Mucosa of gallbladder (tissue), 1 donor: ENCODE measurements at places on chromosomes 16 and 17.
A peak's percentile ranks its signal among the peaks of the same experiment; 100 is the strongest.

- no peak for DNase-seq
Observed at GRCh38 chr17:82213251-82214011, 789 bp upstream of the CCDC57 start.

DNA sequence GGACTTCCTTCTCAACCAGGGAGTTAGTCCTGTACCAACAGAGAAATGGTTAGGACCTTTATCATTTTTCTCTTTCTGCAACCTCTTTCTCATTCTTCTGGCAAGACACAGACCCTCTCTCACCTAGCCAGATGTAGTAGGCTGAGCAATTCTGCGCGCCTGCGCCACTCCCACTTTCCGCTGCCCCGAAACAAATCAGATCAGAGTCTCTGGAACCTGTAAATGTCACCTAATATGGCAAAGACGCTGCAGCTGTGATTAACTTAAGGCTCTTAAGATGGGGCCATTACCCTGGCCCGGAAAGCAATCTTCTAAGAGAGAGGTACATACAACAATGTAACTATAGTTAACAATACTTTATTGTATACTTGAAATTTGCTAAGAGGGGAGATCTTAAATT lies 94.3 kb upstream of the ASIC2 start:
- DNase-seq, result no peak

GRCh38 chr17:13590441-13590840 lies 11.3 kb downstream of the HS3ST3A1 start:
- DNase-seq, result no peak

DNA sequence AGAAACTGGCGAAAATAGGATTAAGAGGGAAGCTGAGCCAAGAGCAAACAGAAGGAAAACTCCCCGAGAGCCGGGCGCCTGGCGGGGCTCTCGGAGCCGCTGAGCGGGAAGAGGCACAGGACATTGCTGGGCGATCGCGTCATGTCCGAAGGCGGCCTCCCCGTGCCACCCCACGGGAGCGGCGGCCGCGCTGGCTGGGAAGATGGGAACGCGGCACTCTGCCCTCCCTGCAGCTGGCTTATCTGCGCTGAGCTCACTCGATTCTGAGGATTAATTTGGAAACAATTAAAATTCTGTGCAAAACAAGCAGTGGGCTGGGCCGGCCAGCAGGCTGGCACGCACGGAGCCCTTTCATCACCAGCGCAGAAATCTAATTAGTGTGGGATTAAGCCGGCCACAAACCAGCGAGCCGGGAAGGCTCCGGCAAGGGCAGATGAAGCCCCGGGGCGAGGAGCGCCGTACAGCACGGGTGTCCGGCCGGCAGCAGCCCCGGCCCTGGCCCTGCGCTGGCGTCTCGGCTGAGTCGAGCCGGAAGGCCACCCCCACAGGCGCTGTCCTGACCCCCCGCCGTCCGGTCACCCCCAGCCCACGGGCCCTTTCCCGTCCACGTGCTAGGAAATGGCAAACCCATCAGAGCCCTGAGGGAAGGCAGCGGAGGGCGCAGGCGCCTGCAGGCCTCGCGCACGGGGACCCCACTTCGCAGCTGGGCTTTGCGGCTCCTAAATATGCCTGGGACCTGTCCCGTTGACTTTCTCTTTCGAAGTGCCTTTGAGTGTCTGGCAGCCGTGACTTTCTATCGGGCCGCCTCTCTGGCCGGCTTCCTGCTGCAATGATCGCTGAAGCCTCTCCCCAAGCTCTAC lies 37.9 kb downstream of the SOX8 start:
- DNase-seq, result peak; percentile 25

DNA sequence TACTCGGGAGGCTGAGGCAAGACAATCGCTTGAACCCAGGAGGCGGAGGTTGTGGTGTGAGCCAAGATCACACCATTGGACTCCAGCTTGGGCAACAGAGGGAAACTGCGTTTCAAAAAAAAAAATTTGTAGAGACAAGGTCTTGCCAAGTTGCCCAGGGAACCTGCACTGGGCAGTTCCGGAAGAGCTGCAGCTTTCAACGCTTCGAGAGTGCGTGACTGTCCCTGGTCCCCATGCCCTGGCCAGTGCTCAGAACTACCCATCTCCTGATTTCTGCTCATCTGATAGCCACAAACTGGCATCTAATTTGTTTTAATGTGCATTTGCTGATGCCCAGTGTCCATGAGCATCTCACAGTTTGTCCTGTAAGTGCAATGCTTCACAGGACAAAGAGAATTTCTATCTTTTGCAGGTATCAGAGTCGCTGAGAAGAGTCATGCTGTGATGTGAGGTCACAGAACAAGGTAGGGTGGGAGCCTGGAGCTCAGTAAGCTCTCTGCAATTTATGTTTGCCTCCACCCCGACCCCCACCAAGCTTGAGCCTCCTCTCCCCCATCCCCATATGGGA lies 3.9 kb downstream of the ACTG1 start:
- no peak for DNase-seq

DNA sequence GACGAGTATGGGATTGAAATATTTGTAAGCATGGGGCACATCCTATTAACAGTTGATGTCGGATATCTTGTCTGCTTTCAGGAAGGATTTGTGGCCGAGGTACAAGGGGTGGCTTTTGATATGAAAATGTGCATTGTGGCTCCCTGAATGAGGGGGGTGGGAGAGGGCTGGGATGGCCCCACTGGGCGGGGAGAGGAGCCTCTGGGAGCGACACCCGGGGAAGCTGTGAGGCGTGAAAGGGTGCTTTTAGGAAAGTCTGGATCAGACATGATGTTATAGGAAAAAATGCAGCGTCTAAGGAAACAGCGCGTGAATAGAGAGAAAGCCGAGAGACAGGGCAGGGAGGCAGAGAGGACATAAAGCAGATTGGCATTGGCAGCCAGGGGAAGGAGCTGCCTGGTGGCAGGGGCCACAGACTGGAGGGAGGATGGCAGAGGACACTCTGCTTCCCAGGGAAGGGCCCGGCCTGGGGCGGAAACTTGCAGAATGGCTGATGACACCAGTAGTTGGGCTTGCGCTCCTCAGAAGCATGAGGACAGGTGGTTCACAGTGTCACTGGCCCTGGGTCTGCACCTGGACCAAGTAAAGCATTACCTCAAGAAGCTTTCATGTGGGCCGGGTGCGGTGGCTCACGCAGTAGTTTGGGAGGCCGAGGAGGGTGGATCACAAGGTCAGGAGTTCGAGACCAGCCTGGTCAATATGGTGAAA lies 95.7 kb downstream of the NTN1 start:
- DNase-seq, result no peak

DNA sequence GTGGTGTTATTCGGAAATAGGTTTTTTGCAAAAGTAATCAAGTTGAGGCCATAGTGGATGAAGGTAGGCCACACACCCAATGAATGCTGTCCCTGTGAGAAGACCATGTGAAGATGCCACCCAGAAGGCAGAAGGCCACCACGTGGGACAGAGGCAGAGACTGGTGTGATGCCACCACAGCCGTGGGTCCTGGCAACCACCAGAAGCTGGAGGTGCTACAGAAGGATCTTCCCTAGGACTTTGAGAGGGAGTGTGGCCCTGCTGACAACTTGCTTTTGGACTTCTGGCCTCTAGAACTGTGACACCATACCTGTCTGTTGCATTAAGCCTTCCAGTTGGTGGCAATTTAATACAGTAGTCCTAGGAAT lies 49.3 kb downstream of the RMI2 start:
- DNase-seq, result no peak

DNA sequence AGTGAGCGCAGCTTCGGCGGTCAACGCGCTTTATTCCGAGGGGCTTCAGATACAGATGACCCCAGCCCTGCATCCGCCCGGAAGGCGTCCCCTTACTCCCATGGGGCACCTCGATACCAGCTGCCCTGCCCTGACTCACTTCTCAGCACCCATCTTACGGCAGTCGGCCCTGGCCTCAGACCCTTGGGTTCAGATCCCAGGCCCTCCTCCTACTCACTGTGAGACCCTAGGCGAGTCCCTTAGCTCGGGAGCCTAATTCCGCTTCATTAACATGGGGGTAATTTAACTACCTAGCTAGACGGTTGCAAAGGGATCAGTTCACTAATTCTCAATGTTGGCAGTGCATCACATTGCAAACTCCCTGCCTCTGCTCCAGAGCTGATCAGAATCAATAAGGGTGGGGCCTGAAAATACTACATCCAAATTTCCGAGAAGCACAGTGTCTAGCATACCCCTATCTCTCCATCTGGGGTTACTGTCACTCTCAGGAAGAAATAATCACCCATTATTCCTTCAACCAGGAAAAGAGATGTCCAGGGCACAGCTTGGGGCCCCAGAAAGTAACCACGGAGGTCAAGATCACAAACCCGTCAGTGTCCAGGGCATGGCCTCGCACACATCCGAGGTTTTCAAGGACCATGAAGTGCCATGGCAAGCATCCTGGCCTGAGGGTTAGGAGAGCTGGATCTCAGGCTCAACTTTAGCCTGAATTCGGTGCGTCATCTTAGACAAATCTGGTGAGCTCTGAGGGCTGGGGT lies 415 bp upstream of the FLOT2 start:
- peak; percentile 22 for DNase-seq

- DNase-seq, result peak; percentile 9
Observed at GRCh38 chr17:83181991-83182619, 102.7 kb downstream of the METRNL start.

- DNase-seq, result no peak
Observed at GRCh38 chr16:31362476-31363405, 7.8 kb downstream of the ITGAX start.

- DNase-seq, result no peak
Observed at GRCh38 chr16:48231727-48232492, 12.2 kb upstream of the LONP2 start.

GRCh38 chr17:73888862-73889261 lies 244.6 kb upstream of the SDK2 start:
- no peak for DNase-seq

- DNase-seq, result peak; percentile 27
Observed at GRCh38 chr17:82548681-82549303, 29.3 kb downstream of the FOXK2 start.

- no peak for DNase-seq
Observed at GRCh38 chr16:3548445-3548844, 28.8 kb downstream of the NLRC3 start.

DNA sequence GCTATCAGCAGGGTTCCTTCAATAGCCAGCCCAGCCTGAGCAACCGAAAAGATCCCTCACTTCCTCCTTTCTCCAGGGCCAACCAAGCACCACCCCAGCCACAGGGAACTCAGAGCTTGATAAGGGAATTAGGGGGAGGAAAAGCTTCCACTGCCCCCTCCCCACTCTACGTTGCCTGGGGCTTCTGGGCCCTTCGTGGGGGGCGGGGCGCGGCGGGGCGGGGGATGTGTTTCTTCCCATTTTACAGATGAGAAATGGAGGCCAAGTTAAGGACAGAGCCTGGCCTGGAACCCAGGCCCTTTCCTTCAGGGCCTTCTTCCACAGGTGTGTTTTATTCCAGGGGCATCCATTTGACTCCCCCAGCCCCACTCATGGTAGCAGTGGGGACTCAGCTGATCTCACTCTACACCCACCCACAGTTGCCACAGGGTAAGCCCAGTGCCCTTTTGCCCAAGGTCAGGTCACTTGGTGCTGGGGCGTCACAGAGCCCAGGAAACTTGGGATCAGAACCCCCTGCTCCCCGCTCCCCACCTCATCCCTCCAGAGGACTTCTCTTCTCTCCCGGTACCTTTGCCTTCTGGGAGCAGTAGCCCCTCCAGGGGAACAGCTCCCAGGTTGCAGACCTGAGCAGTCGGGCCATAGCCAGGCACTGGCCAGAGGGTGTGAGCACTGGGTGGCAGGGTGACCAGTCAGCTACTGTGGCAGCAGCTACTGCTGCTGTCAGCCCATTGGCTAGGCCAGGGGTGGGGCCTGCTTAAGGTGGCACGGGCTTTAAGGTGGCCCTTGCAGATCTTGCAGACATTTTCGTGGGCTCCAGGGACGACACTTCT lies at the start of gene LDHD:
Gene LDHD (minus strand): TSS at position 700 of the 830 bp plus-strand sequence. CDS start 60 bp downstream, at position 640.
- peak; percentile 69 for DNase-seq

DNA sequence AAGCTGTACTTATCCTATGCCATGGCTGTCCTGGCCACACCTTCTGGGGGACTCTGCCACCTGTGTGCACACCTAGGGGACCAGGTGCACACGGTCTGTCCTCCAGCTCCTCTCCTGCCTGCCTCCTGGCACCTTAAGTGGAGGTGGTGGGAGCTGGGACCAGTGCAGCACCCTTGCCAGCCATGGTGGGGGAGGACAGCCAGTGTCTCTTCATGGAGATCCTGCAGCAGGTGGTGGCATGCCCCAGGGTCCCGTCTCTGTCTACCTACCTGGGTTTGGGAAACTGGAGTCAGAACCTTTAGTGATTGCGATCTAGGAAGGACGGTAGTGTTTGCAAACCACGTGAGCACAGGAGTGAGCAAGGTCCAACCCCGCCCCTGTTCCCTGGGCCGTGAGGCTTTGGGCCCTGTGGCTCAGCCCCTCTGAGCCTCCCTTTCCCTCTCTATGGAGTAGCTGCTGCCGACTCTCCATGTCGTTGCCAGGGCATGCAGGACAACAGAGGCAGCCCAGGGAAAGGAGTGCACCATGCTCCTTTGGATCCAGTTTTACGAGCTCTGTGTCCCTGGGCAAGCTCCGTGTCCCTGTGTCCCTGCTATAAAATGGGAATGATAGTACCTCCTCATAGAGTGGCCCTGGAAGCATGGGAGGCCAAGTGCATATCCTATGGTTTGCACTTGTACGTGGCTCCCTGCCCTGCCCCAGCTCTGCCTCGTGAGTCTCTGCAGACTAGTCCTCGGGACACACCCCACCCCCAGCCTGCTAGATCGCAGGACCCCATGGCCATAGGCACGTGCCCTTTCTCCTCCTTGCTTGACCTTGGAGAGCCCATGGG lies 7.1 kb downstream of the ADGRG1 start:
- peak; percentile 57 for DNase-seq

DNA sequence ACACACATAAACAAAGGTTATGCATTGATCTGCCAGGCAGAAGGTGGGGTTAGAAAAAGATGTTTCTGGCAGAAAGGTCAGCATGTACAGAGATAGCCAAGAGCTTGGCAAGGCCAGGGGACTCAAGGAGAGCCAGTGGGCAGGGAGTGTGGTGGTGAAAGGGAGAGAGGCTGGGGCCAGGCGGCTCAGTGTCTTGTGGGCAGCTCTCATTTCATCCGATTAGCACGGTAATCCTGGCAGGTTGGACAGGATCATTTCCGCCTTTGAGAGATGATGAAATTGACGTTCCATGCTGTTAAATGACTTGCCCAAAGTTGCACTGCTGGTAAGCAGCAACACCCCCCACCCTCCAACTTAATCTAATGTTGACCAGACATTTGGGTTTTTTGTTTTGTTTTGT lies 3.6 kb downstream of the CHD9 start:
- no peak for DNase-seq

DNA sequence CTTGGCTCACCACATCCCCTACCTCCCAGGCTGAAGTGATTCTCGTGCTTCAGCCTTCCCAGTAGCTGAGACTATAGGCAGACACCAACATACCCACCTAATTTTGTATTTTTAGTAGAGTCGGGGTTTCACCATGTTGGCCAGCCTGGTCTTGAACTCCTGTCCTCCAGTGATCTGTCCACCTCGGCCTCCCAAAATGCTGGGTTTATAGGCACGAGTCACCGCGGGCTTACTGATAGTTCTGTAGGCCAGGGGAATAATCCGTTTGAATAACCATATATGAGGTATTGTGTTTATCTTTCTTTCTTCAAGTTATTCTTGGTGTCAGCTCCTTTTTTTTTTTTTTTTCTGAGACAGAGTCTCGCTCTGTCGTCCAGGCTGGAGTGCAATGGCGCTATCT lies 7.7 kb downstream of the FAM234A start:
- DNase-seq, result no peak
